ENCODE measurements at places on chromosomes 3 and 15.

GRCh38 chr3:144296808-144297207 lies 325.2 kb downstream of the DIPK2A start:
- H3K4me1 ChIP-seq = no peaks in the 10 kb centered on the region
- no peaks in the 10 kb centered on the region for H3K27me3 ChIP-seq
- H3K27ac ChIP-seq = no peak overlapping the region
- H3K4me3 ChIP-seq = no peak overlapping the region

DNA sequence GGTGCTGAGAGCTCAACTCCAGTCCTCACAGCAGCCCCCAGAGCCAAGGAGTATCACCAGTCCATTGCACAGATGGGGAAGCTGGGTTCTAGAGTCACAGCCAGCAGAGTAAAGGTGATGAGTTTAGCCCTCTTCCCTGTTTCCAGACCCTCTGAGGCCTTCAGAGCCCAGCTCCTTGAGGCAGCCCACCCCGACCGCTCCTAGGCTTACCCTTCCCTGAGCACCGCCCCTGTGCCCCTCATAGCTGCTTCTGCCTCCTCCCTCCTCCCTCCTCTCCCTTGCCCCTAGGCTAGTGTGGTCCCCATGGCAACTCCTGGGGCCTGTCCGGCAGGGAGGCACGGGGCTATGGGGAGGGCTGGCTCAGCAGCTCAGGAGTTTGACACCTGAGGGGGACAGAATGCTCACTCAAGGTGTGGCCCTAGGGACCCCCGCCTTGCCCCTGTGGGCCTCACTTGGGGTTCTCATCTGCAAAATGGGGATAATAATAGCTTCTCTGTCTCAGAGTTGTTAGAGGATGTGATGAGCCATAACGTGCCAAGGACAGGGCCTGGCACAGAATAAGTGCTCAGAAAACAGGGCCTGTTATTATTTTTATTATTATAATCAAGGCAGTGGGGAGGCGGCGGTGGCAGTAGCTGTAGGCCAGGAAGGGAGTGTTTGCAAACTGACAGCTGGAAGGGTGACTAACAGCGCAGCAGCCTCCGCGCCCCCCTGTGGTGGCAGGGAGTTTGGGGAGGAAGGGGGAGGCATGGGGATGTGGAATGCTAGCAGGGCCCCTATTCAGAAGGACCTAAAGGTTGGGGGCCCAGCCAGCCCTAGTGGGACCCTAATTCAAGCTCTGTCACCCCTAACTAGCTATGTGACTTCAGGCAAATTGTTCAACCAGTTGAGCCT lies 11.5 kb downstream of the CSK start:
- H3K36me3 ChIP-seq = no peaks in the 10 kb centered on the region
- no peaks in the 10 kb centered on the region for H3K27me3 ChIP-seq
- H3K4me3 ChIP-seq = no peak overlapping the region
- H3K27ac ChIP-seq = no peak overlapping the region

GRCh38 chr3:21830541-21830940 lies 79.5 kb upstream of the ZNF385D start:
- no peaks in the 10 kb centered on the region for H3K4me1 ChIP-seq
- H3K27me3 ChIP-seq = no peaks in the 10 kb centered on the region
- no peak for DNase-seq
- no peaks in the 10 kb centered on the region for H3K36me3 ChIP-seq

- H3K4me1 ChIP-seq = no peaks in the 10 kb centered on the region
- no peak overlapping the region for H3K4me3 ChIP-seq
- H3K27ac ChIP-seq = no peak overlapping the region
These were observed 1.0 kb upstream of the CD200R1L start for GRCh38 chr3:112847692-112848091.

DNA sequence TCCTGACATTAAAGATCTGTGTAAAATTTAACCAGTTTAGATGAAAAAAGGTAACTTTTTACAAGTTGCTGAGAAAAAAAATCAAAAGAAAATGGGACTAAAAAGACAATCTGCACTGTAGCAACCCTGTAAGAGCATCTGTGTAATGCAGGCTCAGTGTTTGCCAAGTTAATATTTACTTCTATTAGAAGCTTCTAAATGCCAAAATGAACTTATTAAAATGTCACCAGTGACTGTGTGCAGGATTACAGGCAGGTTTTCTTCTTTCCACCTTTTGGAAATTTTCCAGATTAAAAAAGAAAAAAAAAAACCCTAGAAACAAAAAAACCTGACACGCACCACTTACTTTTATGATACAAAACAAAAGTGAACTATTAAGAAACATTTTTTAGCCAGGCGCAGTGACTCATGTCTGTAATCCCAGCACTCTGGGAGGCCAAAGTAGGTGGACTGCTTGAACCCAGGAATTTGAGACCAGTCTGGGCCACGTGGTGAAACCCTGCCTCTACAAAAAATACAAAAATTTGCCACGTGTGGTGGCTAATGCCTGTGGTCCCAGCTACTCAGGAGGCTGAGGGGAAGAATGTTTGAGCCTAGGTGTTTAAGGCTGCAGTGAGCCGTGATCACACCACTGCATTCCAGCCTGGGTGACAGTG lies 87.2 kb downstream of the TJP1 start:
- no peaks in the 10 kb centered on the region for H3K27me3 ChIP-seq
- H3K4me1 ChIP-seq = peaks cover 12% of the 10 kb centered on the region
- peaks cover 96% of the 10 kb centered on the region for H3K36me3 ChIP-seq

DNA sequence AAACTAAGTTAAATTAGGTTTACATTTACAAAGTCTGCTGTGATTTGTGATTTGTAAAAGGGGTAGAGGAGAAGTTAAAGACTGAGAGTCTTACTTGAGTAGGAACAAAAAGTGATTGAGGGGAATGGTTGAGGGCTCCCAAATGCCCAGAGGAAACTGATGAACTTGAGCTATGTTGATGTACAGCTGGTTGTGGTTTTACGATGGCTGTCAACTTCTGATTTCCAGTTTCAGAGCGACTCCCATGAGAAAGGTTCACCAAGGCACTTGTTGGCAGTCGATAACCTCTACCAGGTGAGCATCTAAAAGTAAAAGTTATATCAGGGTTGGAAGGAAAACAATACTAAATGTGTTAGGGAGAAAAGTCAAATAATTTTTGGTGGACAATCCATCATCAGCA lies 91.0 kb downstream of the XRN1 start:
- DNase-seq = no peak
- peaks cover 99% of the 10 kb centered on the region for H3K36me3 ChIP-seq
- H3K4me3 ChIP-seq = no peak overlapping the region

DNA sequence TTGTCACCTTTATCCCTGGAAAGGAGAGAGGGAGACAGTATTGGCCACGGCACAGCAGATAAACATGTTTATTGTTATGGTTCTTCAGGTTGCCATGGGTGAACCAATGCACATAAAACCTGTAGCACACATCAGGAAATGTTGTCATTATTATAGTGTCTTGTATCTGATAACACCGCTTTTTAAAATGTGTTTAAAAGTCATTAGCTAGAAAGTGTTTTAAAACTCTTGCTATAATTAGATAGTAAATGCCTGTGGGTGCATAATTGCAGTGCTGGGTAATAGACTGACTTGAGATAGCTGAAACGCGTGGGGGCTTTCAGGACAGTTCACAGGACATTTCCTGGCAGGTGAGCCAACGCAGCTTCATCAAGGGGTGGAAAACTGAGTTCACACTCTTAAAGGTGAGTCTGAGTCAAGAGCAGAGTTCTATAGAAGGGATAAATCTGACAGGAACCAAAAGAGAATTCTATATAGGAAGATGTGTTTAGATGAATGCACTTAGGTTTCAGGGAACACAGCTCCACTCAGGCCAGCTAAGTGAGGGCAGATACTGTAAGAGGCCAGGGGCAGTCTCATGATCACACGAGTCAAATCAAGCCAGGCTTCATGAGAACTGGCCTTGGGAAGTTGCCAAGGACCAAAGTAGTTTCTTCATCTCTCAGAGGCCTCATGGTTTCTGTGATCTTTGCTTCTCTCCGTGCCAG lies 35.6 kb upstream of the PPP4R2 start:
- H3K27ac ChIP-seq = peak overlapping the region; percentile 15
- no peak overlapping the region for H3K4me3 ChIP-seq
- H3K4me1 ChIP-seq = peaks cover 9% of the 10 kb centered on the region
- DNase-seq = no peak
- H3K36me3 ChIP-seq = no peaks in the 10 kb centered on the region
- no peaks in the 10 kb centered on the region for H3K27me3 ChIP-seq

DNA sequence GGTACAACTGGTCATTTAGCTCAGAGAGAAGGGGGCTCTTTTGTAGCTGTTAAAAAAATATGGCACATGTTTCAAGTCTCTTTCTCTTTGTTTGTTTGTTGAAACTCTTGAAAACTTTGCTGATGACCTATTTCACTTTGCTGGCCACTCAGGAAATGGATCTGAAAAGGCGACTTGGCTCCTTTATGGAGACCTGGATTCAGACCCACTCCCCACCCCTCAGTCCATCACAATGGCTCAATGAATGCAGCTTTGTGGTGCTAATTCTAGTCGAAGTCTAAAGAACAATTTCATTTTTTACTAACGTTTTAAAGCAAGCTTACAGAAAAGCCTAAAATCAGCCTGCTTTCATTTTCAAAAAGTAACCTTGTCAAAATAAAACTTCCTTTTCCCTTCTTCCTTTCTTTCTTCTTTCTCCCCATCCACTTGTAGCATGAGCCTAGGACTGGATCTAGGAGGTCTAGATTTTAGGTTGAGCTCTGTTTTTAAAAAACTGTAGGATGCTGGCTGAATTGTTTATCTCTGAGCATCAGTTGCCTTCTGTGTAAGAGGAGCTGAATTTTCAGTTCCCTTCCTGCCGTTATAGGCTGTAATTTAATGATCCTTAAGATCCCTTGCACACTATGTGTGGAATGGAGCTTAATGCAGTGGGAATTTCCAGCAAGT lies 165.5 kb upstream of the FEZF2 start:
- DNase-seq = no peak
- H3K4me1 ChIP-seq = no peaks in the 10 kb centered on the region
- H3K4me3 ChIP-seq = no peak overlapping the region
- no peaks in the 10 kb centered on the region for H3K36me3 ChIP-seq

GRCh38 chr3:25091934-25092333 lies 336.1 kb upstream of the RARB start:
- no peak overlapping the region for H3K4me3 ChIP-seq
- no peak overlapping the region for H3K27ac ChIP-seq
- H3K27me3 ChIP-seq = no peaks in the 10 kb centered on the region
- H3K4me1 ChIP-seq = no peaks in the 10 kb centered on the region

- no peak for DNase-seq
- no peaks in the 10 kb centered on the region for H3K4me1 ChIP-seq
- no peak overlapping the region for H3K27ac ChIP-seq
- H3K27me3 ChIP-seq = no peaks in the 10 kb centered on the region
- H3K4me3 ChIP-seq = no peak overlapping the region
These were observed 13.4 kb upstream of the TM4SF19 start for GRCh38 chr3:196351541-196351940.

DNA sequence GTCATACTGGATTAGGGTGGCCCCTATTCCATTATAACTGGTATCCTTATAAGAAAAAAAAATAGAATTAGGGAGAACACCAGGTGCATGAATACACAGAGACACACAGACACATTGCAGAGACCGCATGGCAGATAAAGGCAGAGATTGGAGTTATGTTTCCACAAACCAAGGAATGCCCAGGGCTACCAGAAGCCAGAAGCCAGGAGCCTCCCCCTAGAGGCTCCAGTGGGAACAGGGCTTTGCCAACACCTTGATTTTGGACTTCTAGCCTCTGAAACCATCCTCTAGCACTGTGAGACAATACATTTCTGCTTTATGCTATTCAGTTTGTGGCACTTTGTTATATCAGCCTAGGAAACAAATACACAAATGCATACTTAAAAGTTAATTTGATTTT lies 10.4 kb downstream of the GOLM2 start:
- H3K4me1 ChIP-seq = peaks cover 9% of the 10 kb centered on the region
- no peaks in the 10 kb centered on the region for H3K27me3 ChIP-seq
- peaks cover 5% of the 10 kb centered on the region for H3K36me3 ChIP-seq
- H3K4me3 ChIP-seq = no peak overlapping the region
- H3K27ac ChIP-seq = no peak overlapping the region
- no peak for DNase-seq
